Glutamatergic neuron (in vitro differentiated cells): ENCODE measurements at places on chromosomes 12 and 14. TPM values are rescaled to one million over a fixed set of nuclear protein-coding genes. Genes with fewer than 3 reads are reported as not detected.

The SOS2 gene
- 50.4 TPM for total RNA-seq

DNA sequence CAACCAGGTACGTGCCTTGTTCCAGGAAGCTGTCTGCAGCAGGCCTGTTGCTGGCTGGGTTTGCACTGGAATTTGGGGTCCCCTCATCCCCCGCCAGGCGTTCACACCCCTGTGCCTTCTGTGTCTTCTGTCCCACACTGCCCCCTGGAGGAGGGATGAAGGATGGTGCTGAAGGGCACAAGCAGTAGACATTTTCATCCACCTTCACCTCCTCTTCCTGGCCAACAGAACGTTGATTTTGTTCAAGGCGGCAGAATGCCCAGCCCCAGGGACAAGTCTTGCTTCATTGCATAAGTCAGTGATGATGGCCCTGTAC, 122.1 kb downstream of the CALM1 start:
- no peak overlapping the region for H3K4me3 ChIP-seq
- peaks cover 10% of the 10 kb centered on the region for H3K27me3 ChIP-seq
- H3K27ac ChIP-seq: no peak overlapping the region
- no peak for DNase-seq
- no peaks in the 10 kb centered on the region for H3K36me3 ChIP-seq

The ZDHHC17 gene
- 95.5 TPM for total RNA-seq

The GMFB gene
- 67.1 TPM for total RNA-seq

GRCh38 chr14:64573109-64573508, 23.3 kb downstream of the PPP1R36 start:
- no peak overlapping the region for H3K4me3 ChIP-seq
- H3K27me3 ChIP-seq: no peaks in the 10 kb centered on the region

DNA sequence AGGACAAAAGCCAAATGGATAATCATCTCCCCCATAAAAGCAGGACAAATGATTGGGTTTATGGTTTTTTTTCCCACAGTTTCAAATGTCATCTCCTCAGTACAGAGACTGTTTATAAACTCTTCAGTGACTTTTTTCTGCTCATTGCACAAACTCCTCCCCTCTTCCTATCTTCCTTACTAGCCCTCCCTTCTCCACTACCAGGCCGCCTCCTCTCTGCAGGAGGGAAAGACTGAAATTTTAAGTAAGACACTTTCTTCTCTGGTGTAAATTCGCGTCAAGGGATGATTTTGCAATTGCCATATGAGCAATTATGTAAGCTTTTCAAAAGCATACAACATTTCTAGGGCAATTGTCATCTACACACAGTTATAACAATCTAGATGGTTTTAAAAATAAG, 37.0 kb downstream of the BTG1 start:
- DNase-seq: no peak
- no peaks in the 10 kb centered on the region for H3K27me3 ChIP-seq
- peak overlapping the region; percentile 31 for H3K4me3 ChIP-seq
- no peaks in the 10 kb centered on the region for H3K36me3 ChIP-seq
- peaks cover 33% of the 10 kb centered on the region for H3K4me1 ChIP-seq
- H3K27ac ChIP-seq: peak overlapping the region; percentile 0

- peaks cover 2% of the 10 kb centered on the region for H3K27me3 ChIP-seq
- no peaks in the 10 kb centered on the region for H3K4me1 ChIP-seq
- no peak overlapping the region for H3K4me3 ChIP-seq
Observed at GRCh38 chr14:52244328-52244727, 23.2 kb upstream of the PTGDR start.

The GAPDH gene
- 2,124 TPM for total RNA-seq

DNA sequence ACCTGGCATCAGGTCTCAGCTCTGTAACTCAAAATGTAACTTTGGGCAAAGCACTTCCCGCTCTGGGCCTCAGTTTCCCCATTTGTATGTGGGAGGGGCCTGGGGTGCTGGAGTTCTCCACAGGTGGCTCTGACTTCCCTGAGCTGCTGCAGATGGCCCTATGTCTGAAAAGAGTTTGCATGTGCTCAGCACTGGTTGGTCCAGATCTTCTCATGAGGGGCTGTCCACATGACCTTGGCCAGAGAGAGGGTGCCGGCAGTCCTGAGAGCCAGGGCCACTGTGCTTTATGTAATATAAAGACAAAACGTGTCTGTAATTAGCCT, 7.2 kb upstream of the CACNA2D4 start:
- peaks cover 18% of the 10 kb centered on the region for H3K4me1 ChIP-seq
- H3K27me3 ChIP-seq: peaks cover 12% of the 10 kb centered on the region

GRCh38 chr14:96156804-96157760, 47.6 kb upstream of the BDKRB2 start:
- no peak overlapping the region for H3K27ac ChIP-seq
- DNase-seq: no peak
- no peaks in the 10 kb centered on the region for H3K4me1 ChIP-seq
- no peaks in the 10 kb centered on the region for H3K36me3 ChIP-seq
- H3K4me3 ChIP-seq: no peak overlapping the region
- peaks cover 4% of the 10 kb centered on the region for H3K27me3 ChIP-seq

DNA sequence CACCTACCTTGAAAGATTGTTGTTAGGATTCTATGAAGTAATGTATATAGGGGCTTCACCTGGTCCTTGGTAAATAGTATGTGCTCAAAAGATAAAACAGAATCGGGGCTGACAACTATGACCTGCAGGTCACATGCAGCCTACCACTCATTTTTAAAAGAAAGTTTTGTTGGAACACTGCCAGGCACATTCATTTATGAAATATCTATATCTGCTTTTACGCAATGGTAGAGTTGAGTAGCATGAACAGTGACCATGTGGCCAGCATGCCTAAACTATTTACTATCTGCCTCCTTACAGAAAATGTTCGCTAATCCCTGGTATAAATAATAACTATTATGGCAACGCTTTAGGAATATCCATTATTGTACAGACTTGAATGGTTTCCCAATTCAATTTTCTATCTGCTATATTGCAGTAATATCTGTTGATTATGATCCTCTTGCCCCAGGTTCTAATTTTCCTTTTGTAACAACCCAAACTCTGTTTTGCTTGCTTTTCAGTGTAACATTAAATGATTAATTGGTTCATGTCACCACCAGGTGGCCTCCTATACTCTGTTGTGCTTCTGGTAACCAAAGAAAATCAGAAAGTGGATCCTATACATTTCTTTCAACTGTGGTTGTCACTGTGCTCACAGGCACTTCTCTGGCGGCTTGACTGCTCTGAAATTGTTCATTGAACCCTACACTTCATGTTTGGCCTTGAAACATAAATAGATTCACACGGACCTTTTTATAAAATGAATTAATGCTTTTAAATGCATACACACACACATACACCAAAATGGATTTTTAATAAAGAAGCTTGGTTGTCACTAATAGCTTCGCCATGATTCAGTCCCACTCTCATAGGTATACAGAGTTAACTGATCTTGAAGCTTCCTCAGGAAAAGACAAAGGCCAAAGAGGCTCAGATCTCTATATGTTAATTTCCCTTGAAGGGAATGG, 227.7 kb upstream of the NPAS3 start:
- peaks cover 14% of the 10 kb centered on the region for H3K4me1 ChIP-seq
- DNase-seq: no peak
- peaks cover 12% of the 10 kb centered on the region for H3K27me3 ChIP-seq
- no peaks in the 10 kb centered on the region for H3K36me3 ChIP-seq
- peak overlapping the region; percentile 39 for H3K4me3 ChIP-seq

The TAS2R14 gene
- 3.3 TPM for total RNA-seq

DNA sequence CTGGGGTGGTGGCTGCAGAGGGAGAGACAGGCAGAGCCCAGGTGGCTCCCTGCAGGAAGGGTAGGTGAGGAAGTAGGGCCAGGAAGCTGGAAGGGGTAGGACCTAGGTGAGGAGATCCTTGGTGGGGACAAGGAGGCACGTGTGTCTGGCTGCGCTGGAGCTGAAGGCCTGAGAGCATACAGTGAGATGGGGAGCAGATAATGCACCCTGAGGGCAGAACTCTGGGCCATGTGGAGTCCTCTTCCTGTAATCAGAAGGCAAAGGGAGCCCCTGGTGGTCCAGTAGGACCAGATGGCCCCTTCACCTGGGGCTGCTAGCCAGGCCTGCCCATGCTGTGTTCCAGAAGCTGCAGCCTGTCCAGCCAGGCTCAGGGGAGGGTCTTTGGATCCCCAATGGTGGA, 15.3 kb upstream of the KRT80 start:
- no peak overlapping the region for H3K27ac ChIP-seq
- peaks cover 12% of the 10 kb centered on the region for H3K27me3 ChIP-seq
- no peaks in the 10 kb centered on the region for H3K36me3 ChIP-seq
- no peak overlapping the region for H3K4me3 ChIP-seq
- H3K4me1 ChIP-seq: peaks cover 4% of the 10 kb centered on the region

The CCDC197 gene
- not detected for total RNA-seq

DNA sequence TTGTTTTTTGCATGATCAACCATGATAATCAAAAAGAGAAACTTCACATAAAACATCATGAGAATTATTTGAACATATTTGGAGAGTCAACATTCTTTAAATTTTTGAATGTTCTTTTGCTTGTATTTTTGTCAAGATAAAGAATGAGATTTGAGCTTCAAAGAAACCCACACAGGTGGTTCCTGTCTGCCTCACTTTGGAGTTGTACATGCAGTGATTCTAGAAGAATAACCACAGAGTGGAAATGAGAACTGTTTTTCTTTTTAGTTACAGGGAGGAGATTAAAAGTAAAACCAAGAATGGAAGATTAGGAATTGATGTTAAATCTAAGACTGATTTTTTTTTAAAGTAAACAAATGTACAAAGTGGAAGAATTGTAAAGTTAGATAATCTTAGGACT, 2.3 kb upstream of the ZNF705A start:
- H3K36me3 ChIP-seq: no peaks in the 10 kb centered on the region
- H3K4me3 ChIP-seq: no peak overlapping the region
- H3K27ac ChIP-seq: no peak overlapping the region
